ENCODE measurements at places on chromosomes 2 and 18.

GRCh38 chr2:924701-925100, 25.9 kb upstream of the SNTG2 start:
- DNase-seq, result no peak

DNA sequence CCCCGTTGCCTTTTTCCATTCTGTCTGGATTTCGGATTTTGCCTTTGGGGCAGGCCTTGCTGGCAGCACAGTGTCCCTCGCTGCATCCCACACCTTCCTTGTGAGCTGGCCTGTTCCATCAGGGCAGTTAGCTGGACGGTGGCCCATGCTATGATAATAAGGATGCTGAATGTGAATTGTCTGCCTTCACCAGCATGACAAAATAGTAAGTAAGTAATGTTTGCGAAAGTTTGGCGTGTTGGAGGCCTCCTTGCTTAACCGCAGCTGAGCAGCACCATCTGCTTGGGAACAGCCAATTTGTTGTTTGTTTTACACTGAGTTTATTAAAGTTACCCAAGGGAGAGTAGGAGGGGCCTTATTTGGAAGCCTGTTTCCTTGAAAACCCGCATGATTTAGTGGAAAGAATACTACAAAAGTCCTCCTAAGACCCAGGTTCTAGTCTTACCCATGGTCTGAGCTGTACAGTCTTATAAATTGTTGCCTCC, 469.7 kb upstream of the FANCL start:
- DNase-seq, result no peak

GRCh38 chr2:150459281-150459680, 28.2 kb downstream of the RND3 start:
- DNase-seq, result no peak

DNA sequence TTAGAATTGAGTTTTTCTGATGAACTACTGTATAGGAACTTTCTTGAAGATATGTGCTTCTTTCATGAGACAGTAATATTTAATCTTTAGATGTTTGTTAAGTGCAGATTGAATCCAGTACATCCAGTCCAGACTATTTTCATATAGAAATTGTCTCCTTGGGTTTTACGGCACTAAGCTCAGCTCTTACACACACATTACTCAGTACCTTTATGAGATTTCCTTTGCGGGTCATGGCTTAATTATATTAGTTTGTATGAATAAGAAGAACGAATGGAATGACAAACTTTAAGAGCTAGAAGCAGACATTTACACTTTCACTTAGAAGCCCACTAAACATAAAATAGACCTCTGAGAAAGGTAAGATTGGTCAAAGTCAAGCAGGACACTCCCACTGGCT, 223.3 kb upstream of the THUMPD2 start:
- DNase-seq, result no peak

DNA sequence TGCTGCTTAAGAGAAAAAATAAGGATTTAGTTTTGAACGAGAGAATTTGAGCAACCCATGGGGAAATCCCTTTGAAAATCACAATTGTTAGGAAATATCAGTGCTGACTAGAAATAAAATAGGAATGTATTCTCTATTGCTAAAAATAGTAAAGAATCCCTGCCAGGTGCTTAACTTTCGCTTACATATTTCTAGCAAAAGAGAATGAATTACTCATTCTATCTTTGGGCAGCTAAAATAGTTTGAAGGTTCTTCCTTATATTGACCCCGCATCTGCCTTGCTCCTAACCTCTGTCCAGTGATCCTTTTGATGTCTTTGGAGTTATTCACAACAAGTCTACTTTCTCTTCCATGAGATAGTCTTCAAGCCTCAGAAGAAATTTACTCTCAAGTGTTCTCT, 103.8 kb downstream of the PLCL1 start:
- DNase-seq, result no peak

GRCh38 chr2:220053919-220054318, 426.5 kb downstream of the SLC4A3 start:
- DNase-seq, result peak; percentile 38

DNA sequence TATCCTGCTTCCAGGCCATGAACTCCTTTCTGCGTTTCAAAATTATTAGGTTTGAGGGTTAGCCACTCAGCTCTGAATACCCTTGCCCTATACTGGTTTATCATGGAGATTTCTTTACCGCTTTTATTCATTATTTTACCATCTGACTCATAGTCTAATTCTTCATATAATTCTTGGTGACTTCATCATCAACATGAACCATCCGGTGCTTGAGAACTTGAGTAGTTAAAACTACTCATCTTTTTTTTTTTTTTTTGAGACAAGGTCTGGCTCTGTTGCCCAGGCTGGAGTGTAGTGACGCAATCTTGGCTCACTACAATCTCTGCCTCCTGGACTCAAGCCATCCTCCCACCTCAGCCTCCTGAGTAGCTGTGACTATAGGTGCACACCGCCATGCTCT, 94.2 kb upstream of the LHCGR start:
- DNase-seq, result no peak

DNA sequence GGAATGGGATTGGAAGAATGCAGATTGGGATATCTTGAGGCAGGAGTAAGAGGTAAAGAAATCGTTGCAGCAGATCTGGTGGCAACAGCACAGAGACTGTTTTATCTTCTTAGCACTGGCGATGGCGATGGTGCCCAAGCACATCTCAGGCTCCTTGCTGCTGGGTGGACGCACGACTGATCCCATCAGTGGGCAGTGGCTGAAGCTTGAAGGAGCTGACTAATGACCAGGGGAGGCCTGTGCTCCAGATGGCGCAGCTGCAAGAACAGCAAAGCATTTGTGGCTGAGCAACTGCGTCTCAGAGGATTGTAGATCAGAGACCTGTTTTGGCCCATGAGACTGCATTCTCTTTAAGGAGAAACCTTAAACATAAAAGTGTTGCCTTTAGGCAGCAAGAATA, 54.6 kb downstream of the GALR1 start:
- no peak for DNase-seq

- no peak for DNase-seq
Observed at GRCh38 chr18:67766930-67767329, 250.4 kb upstream of the DSEL start.

- no peak for DNase-seq
Observed at GRCh38 chr18:48051945-48052840, 121.7 kb upstream of the SMAD2 start.

GRCh38 chr2:43224131-43224570, 2.3 kb downstream of the ZFP36L2 start:
- peak; percentile 90 for DNase-seq

DNA sequence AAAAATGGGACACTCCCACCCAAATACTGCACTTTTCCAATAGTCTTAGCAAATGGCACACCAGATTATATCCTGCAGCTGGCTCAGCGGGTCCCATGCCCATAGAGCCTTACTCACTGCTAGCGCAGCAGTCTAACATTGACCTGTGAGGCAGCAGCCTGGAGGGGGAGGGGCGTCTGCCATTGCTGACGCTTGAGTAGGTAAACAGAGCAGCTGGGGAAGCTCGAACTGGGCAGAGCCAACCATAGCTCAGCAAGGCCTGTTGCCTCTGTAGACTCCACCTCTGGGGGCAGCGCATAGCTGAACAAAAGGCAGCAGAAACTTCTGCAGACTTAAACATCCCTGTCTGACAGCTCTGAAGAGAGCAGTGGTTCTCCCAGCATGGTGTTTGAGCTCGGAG, 110.4 kb downstream of the CTIF start:
- DNase-seq, result no peak

DNA sequence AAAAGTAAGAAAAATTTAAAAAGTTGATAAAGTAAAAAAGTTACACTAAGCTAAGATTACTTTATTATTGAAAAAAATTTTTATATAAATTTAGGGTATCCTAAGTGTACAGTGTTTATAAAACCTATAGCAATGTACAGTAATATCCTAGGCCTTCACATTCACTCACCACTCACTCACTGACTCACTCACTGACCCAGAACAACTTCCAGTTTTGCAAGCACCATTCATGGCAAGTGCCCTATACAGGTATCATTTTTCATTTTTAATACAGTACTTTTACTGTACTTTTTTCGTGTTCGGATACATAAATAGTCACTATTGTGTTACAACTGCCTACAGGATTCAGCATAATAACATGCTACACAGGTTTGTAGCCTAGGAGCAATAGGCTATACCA, 8.9 kb upstream of the THUMPD2 start:
- DNase-seq, result no peak

- no peak for DNase-seq
Observed at GRCh38 chr2:29218071-29218470, 102.9 kb downstream of the CLIP4 start.

DNA sequence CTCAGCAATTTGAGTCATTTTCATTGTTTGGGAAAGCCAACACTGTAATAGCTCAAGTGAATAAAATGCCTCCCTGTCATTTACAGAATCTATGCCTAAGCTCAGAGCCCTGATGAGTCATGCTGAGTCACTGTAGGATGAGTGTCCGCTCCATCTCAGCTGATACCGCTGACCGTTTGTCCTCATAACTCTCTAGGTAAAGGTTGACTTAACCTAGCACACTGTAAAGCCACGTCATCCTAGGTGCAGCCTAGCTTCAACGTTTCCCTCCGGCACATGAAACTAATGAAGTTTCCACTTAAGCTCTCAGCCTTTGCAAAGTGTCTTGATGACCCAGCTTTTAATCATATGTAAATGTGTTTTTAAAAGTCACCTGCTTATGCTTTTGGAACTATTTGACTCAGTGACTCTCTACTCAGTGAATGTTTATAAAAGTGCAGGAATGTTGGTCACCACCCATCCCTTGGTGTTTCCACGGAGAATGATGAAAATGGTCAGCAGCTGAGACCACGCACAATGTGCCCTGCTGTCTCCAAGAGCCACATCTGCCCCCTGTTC, 154.0 kb downstream of the PMAIP1 start:
- peak; percentile 87 for DNase-seq

DNA sequence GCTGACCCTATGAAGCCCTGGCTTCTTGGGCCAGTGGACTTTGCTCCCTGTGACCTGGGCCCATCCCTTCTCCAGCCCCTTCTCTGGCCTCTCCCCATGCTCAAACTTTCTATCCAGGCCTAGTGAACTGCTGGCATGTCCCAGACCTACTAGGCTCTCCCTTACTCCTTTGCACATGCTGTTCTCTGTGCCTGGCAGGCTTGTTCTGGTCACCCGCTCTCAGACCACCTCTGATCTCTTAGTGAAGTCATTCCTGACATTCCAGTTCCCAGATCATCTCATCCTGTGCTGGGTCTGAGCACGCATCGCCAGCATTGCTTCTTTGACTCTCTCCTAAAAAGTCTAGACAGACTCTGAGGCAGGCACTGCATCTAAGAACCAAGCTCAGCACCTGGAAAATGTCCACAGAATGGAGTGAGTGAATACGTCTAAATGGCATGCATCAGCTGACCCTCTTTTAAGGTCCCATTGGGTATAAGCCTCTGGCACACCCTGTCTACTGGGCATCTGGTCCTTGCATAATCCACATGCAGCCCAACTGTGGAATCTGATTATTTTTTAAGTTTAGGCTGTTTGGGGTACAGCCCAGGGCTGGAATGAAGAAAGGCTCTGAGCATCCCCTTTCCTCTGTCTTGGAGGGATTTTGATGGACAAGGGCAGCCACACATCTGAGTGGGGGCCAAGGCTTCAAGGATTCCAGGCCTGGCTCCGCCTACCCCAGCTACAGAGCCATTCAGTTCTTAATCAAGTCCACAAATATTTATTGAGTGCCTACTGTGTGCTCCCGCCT, 130.6 kb upstream of the HAAO start:
- no peak for DNase-seq
